ENCODE measurements at places on chromosomes 16 and 17. TPM values are rescaled to one million over a fixed set of nuclear protein-coding genes. Genes with fewer than 3 reads are reported as not detected.
A peak's percentile ranks its signal among the peaks of the same experiment; 100 is the strongest.

DNA sequence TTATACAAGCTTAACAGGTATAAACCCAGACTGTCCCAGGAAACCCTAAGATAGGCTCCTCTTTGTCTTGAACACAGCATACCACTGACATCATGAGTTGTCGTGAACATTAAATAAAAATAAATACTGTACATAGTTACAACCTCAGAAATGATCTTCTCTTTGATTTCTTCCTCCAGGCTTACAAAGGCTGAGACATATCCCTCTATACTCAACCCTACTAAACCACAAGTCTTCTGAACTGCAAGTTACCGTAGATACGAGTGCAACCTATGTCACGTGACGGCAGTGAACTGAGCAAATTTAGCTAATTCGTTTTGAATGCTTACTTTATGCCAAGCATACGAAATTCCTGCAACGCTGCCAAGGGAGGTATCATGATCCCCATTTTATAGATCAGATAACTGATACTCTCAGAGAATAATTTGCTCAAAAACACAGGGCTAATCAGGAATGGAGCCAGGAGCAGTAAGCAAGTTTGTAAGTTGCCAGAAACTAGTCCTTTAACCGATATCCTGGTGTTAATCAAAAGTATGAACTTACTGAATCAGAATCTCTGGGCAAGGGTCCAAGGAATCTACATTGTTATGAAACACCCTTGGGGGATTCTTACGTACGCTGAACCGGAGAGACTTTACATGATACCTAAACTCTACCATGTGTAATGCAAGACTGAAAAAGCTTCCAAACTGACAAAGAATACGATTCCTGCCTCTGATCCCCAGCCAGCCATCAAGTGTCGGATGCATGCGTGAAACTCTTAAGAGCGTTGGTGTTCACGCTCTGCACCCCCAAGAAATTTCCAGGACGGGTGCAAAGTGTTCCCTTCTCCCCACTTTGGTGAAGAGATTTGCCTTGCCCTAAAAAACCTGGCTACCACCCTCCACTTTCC lies 106.2 kb downstream of the XYLT1 start:
- DNase-seq, result no peak

DNA sequence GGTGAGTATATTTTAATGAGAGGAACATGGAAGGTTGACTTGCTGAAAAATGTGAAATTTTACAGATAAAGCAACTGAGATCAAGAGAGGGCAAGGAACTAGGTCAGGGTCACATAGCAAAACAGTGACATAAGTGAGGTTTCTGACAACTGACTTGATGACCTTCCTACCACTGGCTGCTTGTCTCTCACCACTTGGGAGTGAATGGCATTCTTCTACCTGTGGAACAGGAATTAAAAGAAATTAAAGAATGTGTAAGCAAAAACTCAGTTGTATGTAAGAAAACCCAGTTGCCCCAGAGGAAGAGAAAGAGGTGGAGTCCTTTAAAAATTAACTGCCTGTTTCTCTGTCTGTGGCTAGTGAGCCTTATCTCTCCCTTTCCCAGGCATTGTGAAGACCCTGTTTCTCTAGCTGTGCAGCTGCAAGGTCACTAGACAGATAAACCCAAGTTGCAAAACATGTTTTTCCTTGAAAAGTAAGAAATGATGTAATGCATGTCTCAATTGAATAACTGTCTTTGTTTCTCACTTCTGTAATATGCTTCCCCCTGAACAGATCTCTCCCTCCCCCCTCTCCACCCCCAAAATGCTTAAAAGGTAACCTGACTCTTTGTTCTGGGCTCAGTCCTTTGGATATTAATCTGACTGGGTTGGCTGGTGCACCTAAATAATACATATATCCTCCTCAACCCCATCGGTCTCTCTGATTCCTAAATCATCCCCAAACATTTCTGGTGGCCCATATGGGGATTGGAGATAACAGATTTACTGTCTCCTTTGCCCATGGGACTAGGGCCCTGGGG lies 23.4 kb downstream of the ACSM1 start:
- DNase-seq, result peak; percentile 75

- no peak for DNase-seq
Measured at GRCh38 chr16:16101585-16101984, 121.7 kb downstream of the ABCC6 start.

DNA sequence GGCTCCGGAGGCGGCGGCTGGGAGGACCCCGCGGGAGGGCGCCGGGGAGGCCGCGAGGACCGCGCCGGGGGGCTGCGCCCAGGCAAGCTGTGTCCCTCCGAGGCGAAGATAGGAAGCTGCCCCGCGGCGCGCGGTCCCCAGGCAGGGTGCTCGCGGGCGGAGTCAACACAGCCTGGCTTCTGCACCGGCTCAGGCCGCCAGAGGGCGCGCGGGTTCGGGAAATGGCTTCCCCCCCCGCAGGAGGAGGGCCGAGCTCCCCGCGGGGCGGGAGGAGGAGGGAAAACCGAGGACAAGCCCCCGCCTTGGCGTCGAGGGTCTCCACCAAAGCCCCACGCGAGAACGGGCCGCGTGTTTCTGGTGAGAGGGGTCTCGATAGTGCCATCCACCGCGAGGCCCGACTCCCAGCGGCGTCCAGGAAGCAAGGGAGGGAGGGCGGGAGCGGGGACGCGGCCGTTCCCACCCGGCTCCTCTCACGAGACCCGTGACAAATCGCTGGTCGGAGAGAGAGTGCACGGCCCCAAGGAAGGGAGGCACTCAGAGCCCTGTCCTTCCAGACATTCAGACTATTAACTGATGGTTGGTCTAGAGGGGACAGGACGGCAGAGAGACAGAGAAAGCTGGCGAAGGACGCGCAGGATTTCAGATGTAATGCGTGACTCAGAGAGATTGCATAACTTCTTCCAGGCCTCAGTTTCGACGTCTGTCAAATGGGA lies 64.4 kb upstream of the DNAJA2 start:
- DNase-seq, result peak; percentile 50

GRCh38 chr16:26295625-26296304 lies 604.0 kb downstream of the HS3ST4 start:
- DNase-seq, result no peak

GRCh38 chr17:17722906-17723353 lies 41.7 kb downstream of the RAI1 start:
- no peak for DNase-seq

- peak; percentile 87 for DNase-seq
Measured at GRCh38 chr17:19714542-19715411, 1.6 kb downstream of the SLC47A2 start.

DNA sequence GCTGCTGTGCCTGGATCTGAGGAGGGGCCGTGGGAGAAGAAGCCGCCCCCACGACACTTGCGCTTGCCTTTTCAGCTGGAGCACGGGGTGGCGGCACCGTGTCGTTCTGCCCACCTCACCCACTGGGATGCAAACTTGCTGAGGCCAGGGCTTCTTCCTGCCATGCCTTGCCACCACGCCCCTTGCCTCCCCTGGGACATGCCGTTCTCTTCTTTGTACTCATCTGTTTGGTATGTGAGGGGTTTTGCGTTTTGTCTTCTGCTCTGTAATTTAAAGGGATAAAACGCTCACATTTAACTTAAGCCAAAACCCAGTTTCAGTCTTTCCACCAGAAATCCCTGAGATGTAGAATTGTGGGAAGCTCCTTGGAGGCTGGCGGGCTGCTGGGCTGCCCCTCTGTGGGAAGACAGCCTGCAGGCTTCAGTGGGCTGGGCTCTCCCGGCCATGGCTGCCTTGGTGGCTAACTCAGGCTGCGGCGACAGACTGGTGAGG lies 180.2 kb downstream of the RPTOR start:
- DNase-seq, result no peak

DNA sequence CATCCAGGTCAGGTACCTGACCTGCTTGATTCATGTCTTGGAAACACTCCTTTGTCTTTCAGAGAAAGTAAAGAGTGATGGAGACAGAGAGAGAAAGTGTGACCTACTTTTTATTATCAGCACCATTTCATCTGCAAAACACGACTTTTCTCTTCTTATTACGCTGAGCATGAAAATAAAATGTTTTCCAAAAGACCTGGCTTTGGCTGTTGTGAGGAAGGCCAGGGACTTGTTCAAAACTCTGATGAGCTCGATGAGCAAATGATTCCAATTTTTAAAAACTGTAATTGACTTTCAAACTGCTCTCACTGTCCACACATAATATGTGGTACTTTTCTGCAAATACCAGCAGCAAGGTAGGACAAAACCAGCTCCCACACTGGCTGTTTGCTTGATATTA lies 679.9 kb downstream of the MAF start:
- no peak for DNase-seq

DNA sequence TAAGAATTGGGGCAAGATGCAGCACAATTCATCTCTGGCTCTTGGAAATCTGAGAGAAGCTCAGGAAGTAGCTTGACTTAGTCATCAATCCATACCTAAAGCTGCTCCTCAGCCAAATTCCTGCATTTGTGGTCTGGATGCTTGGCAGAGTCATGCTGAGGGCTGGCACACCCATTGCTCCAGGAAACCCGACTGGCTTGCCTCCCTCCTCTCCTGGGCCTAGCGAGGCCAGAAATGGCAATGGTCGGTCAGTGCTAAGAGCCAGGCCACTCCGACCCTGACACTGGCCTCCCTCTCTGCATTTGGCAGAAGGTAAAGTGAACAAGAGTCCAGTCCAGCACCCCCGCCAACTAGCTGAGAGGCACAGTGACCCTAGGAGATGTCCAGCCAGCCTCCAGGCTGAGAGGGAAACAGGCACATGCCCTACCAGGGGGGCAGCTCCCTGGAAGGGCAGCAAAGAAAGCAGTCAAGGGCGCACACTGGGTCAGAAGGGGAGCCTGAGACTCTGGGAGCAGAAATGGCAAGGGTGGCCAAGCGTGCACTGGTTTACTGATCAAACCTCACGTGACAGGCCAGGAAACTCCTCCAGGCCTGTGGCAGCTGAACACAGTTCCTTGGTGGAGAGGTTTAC lies 10.0 kb downstream of the POLDIP2 start:
- peak; percentile 82 for DNase-seq

DNA sequence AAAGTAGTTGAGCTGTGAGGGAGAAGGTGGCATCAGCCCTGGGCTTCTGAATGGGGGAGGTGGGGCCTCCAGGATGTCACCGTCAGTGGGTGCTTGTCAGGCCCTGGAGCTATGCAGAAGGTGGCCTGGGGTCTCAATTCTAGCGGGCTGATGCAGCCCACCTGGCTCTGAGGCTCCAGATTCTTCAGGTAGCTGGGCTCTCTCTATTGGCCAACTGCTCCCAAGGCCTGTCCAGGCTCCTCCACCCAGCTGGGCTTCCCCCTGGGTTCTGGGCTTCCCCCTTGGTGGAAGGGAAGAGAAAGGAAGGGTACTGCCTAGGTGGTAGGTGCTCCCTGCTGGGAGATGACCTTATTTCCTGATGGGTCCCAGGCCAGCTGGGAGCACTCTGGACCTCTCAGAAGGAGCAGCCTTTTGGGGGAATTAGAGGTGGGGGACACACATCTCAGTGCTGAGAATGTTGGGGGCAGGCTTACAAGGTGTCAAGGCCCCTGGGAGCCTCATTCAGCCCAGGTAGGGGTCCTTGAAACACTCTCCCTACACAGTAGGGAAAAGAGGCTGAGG lies 1728.3 kb downstream of the TP53TG3F start:
- no peak for DNase-seq

DNA sequence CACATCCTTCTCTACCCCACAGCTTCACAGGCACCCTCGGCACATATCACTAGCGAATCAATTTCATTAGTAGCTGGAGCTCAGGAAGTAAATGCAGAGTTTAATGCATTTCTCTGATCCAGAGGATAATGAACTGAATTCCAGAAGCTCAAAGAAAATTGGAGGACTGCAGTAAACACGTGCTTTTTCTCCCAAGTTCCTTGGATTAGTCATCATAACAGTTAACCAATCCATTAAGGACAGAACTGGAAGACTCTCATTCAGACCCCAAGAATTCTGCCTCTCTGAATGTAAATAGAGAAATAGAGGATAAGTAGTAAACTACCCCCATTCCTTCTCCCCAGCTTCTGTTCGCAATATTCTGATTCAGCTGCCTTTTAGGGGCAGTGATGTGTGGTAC lies 40.7 kb downstream of the DUSP14 start:
- DNase-seq, result no peak

DNA sequence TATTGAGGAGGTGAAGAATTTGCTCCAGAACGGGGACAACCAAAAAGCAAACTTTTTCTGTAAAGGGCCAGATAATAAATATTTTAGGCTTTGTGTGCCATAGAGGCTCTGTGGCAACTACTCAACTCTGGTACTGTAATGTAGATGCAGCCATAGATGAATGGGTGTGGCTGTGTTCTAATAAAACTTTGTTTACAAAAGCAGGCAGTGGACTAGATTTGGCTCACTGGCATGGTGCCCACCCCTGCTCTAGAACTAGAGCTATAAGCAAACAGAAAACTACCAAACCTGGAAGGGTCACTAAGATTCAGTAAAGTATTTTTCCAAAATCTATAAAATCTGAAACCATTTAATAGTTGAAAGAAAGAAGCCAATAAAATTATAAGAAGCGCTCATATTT lies 24.6 kb upstream of the SMURF2 start:
- no peak for DNase-seq

- peak; percentile 73 for DNase-seq
Measured at GRCh38 chr17:29240968-29241963, 5.4 kb upstream of the CRYBA1 start.

- no peak for DNase-seq
Measured at GRCh38 chr17:70013911-70014310, 61.1 kb upstream of the KCNJ16 start.

DNA sequence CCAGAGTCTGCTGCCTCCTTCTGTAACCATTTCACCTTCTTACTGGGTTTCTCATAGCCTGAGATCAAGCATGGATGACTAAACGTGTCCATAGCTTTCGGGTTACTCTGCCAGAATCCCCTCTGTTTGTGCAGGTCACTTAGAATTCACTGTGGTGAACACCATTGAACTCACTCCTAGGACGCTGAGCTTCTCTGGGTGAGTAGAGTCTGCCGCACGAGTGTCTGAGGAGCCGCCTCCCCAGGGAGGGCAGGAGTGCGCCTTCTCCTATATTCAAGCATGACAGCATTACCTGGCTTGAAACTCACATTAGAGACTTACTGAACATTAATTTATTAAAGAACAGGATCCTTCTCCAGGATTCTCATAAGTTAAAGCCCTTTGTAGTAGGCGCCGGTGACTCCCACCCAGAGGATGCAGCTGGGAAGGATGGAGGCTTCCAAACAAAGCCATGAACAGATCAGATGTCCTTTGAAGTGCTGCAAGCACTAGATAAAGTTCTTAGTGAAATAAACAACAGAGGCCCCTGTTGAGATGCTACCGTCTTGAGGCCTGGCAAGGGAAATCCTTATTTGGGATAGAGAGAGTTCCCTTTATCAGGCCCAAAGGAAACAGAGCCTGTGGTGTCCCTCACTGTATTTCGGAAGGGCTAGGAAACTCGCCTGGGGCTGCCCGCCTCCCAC lies 144.6 kb upstream of the PLCG2 start:
- no peak for DNase-seq

GRCh38 chr17:68511254-68511670 lies 968 bp upstream of the PRKAR1A start:
- no peak for DNase-seq

- DNase-seq, result no peak
Measured at GRCh38 chr17:82745524-82745923, 6.3 kb upstream of the TBCD start.

DNA sequence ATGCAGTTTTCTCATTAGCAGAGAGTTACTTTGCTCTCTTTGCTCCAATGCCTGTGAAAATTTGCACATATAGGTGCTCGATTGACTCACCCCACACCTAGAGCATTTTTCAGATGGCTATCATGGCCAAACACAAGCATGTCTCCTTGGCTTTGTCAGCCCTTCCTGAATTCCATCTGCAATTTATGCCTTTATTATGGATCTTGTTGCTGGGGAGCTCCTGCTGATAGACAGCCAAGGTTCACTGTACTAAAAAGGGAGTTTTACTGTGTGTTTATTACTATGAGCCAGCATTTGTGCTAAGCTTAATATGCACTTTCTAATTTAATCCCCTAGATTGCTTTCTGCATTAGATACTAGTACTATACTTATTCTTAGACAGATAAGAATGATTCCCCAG lies 93.3 kb downstream of the TOX3 start:
- DNase-seq, result no peak

KRT27 gene
- not detected for total RNA-seq

ITPRIPL2 gene
- 142 TPM for total RNA-seq

SMPD3 gene
- 0.94 TPM for total RNA-seq
